ENCODE measurements at places on chromosomes 4 and X.
A peak's percentile ranks its signal among the peaks of the same experiment; 100 is the strongest.

GRCh38 chr4:8656185-8656517, 63.6 kb downstream of the CPZ start:
- DNase-seq = no peak

GRCh38 chrX:57675320-57675719, 4.7 kb downstream of the NLRP2B start:
- no peak for DNase-seq

DNA sequence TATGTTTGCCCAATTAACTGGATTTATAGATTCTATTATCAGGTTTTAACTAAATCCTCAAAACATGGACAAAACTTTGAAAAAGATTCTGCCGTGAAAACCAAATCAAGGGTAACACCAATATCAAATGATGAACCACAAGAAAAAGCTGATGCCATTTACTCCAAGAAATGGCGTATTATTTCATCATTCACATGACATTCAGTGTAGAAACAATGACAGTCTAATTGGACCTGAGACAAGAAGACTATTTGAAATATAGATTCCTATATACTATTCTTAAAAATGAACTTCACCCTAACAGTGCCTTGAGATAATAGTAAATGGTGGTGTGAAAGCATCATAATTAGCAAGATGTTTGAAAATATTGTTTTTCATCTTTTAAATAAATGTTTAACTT, 4.8 kb downstream of the SLC25A31 start:
- no peak for DNase-seq

GRCh38 chrX:29913647-29914046, 301.7 kb upstream of the MAGEB2 start:
- no peak for DNase-seq

DNA sequence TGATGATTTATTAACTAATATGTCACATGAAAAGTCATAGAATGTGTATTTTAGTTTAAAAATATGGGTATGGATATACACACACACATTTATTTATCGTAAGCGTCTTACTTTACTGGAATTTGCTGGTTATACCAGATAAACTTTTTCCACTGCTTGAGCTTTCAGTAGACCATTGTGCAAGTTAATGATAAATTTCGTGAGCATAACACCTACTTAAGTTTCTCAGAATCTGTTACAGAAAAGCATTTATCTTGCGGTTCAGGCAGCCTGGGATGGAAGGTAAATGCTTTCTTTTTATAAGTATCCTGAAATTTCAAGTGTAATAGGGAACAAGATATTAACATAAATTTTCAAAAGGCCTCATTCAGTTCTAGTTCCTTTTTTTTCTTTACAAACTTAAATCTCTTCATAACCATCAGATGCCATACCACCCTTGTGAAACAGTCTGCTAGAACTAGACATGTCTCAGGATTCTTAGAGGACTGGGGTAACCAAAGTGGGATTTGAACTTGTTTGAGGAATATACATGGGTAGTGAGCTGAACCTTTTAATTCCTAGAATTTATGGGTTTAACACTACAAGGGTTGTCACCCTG, 27.7 kb downstream of the ATP7A start:
- DNase-seq = no peak

DNA sequence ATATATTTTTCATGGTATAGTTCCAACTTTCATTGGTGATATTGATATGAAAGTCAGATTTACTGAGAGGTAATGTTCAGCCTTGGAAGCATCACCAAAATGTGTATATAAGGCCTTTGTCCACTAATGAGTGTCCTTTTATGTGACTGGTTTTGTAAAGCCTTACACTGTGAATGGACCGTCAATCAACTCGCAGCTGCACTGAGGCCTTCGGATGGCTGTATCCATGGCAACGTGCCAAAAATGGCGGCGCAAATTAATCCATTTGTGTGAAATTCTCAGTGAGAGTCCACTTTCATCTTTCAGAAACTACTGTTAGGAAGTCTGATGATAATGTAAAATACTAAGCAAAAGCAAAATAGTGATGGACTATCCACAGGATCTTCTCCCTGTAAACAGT, 131.7 kb downstream of the SPCS3 start:
- peak; percentile 56 for DNase-seq

- no peak for DNase-seq
These were observed 13.9 kb downstream of the SLC2A9 start for GRCh38 chr4:10007436-10007740.

GRCh38 chrX:36334572-36334971, 415.0 kb downstream of the CFAP47 start:
- no peak for DNase-seq

DNA sequence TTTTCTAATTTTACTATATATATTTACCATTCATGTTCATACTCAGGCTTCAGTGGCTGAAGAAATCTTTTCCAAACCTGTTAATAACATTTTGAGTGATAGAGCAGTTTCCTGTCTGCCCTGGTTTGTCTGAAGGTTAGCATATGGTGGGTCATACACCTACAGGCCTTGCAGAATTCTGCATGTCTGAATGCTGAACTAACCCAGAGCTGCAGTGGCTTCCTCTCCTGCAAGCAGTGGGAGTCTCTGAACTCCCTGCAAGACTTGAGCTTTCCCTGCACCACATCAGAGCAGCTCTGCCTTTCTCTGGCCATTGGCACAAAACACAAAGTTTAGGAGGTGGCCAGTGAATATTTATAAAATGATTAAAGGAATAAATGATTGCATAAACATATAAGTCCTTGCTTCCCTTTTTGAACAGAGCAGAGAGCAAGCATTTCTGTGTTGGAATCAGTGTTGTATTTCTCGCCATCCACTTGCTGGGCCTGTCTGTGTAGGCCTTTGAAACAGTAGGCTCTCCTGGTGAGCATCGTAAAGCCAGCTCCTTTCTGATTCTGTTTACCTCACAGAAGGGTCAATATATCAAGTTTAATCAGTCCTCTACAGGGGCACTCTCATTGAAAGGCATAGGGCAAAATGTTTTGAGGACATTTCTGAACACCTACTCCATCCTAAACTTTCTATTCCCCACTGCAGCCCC, 15.0 kb upstream of the UNC5C start:
- DNase-seq = no peak

DNA sequence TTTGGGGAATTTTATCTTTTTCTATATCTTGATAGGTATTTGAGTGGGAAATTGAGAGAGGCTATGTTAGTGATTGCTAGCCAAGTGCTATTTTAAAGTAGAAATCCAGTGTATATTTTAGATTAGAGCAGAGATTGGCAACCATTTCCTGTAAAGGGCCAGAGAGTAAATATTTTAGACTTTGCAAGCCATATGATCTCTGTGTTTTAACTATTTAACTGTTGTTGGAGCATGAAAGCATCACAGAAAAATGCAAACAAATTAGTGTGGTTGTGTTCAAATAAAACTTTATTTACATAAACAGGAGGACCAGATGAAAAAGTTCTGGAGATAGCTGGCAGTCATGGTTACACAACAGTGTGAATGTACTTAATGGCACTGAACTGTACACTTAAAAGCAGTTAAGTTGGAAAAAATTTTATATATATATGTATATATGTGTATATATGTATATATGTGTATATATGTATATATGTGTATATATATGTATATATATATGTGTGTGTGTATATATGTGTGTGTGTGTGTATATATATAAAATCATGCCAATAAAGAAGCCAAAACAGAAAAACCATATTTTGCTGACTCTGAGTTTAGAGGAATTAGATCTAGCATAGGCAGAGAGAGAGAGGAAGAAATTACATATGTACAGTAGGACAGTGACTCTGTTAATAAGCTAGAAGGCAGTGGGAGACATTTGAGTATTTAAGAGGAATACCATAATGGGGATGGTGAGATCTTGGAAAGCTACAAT, 83.4 kb downstream of the TMEM164 start:
- no peak for DNase-seq

GRCh38 chr4:154640999-154641398, 28.5 kb upstream of the FGG start:
- DNase-seq = no peak

DNA sequence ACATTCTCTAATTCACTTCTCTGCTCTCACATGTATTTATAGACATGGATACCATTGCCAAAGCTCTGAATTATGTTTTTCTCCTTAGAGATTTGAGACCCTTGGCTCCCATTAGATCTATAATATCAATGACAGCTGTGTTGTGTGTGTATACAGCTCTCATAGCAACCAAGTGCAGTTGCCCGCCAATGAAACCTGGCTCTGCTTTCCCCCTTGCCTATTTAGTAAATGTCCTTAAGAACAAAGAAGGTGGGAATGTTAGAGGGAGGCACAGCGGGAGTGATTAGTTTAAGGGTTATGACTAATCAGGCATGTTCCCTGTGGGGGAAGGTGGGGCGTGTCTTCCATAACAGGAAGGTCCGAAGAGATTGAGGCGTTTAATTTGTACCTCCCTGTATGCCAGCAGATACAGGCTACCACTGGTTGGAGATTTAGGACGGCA, 100.5 kb upstream of the TBC1D9 start:
- no peak for DNase-seq

GRCh38 chr4:30601070-30601865, 118.9 kb upstream of the PCDH7 start:
- no peak for DNase-seq

GRCh38 chr4:183413234-183414200, 30.9 kb upstream of the CDKN2AIP start:
- DNase-seq = no peak

DNA sequence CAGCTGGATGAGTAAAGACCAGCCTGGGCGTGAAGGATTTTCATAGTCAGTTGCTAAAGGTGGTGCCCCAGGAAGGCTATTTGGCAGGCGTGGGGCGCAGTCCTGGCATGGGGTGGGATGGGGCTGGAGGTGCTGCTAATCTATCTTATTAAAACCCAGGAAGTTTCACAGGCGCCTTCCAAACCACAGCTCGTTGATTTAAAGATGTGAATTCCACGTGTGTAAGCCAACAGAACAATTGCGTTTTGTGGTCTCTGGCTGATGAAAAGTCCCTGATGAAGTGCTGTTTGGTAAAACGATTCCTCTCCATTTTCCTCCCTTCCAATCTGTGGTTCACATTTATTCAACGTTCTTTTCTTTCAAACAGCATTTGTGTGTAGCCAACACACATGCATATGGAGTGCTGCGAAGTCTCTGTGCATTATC, 105.0 kb downstream of the TBL1X start:
- no peak for DNase-seq

DNA sequence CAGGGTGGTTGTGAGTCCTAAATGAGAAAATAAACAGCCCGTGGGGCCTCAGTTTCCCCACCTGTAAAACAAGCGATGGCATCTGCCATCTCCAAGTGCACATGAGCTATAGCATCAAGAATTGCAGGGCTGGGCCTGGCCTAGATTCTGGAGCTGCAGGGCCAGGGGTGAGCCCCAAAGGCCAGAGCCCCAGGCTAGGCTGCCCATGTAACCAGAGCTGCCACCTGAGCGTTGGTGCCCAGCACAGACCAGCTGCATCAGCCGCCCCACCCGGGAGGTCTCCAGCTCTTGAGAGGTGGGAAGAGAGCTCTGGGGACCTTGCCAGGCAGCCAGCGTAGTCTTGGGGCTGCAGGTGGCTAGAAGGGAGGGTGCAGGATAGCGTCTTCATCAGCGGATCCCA, 27.0 kb upstream of the GPR78 start:
- no peak for DNase-seq

DNA sequence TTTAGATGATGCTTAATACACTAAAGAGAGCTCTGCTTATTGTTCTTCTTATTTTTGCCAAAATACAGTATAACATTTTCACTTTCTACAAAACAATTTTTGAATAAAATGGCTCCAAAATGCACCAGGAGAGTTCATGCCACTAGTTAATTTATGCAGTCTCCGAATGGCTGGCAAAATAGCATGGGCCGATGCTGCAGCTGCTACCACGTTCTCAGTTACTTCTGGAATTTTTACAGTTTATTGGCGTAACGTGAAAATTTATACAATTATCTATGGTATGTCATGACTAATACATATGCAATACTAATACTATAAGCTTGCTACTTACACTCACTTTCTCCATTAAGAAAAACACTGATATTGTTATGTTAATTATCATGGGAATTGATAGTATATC, 16.5 kb downstream of the KLHL13 start:
- DNase-seq = no peak

DNA sequence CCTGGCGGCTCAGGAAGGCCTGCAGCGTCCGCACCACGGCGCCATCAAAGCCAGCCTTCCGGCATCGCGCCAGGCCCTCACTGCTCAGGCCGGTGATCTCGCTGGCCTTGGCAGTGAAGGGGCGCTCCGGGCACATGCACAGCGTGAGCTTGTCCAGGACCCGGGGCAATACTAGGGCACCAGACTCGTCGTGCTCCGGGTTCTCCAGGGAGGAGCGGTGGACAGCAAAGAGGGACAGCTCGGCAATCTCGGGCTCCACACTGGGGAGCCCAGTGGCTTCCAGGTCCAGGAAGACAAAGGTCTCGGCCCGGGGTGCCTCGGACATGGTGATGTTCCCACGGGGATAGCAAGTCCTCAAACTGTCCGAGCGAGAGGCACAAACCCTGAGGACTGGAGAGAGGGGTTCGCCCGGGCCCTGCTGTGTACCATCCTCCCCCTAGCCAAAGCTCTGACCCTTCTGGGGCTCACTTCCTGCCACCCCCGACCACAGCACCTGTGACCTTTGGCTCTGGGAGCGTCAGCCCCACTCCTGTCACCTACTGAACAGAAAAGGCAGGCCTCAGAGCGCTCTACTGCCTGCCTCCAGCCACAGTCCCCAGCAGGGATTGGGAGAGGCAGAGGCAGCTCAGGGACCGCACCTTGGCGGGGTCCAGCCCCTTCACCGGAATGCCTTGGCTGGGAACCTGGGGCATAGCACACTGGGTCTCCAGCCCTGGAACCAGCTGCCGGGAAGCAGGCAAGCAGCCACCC, 575 bp downstream of the TREX2 start:
- no peak for DNase-seq

DNA sequence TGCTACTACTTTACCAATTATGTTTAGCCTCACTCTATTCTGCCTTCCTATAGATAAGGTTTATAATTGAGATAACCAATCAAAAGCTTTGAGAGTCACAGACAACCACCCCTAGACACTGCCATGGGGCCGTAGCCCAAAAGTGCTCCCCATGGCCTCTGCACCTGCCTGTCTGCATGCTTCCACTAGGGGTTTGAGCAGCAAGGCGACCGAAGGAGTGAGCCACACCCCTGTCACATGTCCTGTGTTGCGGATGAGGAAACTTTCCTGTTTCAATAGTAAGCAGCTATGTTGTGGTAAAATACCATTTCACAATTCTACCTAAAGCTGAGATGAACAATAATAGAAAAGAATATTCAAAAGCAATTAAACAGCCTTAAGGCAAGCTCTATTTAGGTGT, 856.0 kb upstream of the FRG1 start:
- no peak for DNase-seq

- DNase-seq = no peak
These were observed 243.9 kb upstream of the VCX3A start for GRCh38 chrX:6778544-6779503.

GRCh38 chrX:136899221-136899620, 18.7 kb upstream of the RBMX start:
- DNase-seq = no peak

DNA sequence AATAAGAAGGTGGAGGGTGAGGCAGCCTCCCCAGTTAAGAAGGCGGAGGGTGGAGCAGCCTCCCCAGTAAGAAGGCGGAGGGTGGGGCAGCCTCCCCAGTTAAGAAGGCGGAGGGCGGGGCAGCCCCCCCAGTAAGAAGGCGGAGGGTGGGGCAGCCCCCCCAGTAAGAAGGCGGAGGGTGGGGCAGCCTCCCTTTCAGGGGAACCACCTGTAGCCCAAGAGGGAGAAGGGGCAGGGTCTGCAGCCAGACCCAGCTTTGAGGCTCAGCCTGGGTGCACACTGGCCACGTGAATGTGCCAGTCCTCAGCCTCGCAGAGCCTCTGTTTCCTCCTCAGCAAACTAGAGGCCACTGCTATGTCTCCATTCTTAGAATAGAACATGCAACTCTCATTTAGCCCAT, 52.6 kb downstream of the HMX1 start:
- no peak for DNase-seq

- no peak for DNase-seq
These were observed 78.1 kb upstream of the PAGE3 start for GRCh38 chrX:55342533-55343501.

All from NCI-H1930 (cell line).